ENCODE measurements at places on chromosomes 4 and X.

DNA sequence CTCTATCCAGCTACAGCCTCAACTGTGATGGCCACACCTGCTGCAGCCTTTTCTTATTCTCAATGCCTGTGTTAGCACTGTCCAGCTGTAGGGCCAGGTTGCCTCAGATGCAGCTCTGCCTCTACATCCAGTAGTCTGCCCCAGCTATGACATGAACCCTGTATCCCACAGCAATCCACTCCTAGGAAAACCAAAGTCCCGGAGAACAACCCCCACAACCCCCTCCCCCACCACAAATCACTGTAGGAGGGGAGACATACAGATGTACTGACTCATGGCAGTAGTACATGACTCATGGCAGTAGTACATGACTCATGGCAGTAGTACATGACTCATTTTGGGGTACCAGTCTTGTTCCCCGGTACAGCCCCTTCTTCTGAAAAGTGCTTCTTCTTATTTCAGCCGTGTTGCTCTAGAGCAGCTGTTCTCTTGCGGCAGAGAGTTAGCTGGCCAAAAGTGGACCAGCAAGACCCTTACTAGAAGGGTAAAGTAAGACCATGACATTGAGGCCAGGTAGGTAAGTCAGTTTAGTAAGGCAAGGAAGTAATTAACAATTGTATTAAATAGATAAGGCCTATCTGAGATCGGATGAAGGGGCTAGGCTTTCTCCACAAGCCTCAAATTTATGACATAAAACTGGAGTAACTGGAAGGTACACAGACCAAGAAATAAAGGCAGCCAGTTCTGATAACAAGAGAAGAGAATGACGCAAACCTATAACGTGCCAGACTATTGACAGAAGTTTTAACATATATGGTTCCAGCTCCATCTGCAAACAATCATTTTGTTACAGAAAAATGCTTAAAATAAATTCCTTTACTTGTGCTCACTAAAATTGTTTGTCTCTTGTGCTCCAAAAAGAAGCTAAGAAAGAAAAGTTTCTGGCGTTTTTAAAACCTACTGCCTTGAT lies 221.4 kb downstream of the TACR3 start:
- DNase-seq = no peak

DNA sequence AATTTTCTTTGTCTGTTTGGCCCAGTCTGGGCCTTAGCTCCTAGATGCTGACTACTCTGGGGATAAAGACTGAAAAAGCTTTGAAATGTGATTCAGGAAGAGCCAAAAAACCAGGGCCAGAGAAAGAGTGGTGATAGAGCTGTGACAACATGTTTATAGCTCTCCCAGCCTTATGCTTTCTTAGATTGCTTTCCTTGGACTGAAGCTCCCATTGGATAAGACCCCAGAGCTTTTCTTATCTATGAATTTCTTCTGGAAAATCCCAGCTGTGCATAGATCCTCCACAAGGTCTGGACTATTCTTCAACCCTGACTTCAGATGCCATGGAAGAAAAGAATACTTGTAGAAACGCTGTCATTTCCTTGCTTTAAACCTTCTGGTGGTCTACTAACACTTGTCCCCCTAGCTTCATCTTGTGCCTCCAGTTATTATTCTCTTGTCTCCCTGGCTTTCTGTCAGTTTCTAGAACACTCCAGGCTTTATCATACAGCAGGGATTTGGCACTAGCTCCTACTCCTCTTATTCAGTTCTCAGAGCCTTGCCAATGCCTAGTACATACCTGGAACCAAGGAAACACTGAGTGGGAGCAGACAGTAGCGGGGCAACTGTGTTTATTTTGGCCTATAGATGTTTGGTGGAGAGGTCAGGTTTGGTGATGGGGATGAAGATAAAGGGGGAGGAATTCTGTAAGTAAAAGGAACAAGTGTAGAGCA lies 57.1 kb upstream of the TEX13D start:
- DNase-seq = no peak

GRCh38 chr4:145446184-145446583 lies 35.5 kb upstream of the SMAD1 start:
- no peak for DNase-seq

DNA sequence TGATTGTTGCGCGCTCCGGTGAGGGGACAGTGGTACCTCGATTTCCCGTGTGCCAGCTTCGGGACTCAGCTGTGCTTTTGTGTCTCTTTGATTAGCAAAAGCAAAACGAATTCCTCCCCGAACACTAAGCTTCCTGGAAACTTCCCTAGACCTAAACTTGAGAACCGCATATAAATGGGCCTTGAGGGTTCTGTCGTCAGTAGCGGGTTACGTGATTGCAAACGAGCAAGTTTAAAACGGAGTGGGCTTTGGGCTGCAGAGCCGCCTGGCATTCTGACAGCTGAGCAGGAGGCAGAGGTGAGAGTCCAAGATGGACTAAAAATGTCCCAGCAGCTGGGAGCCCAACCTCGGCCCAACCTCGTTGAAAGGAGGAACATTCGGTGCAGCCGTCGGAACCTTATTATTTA lies 1.2 kb upstream of the TAPT1 start:
- peak; percentile 4 for DNase-seq

- DNase-seq = no peak
Observed at GRCh38 chr4:118825799-118826198, 10.1 kb downstream of the SEC24D start.

Measured in stimulated activated naive CD4-positive, alpha-beta T cell (primary cell).